ENCODE measurements at places on chromosomes 16 and 17.

DNA sequence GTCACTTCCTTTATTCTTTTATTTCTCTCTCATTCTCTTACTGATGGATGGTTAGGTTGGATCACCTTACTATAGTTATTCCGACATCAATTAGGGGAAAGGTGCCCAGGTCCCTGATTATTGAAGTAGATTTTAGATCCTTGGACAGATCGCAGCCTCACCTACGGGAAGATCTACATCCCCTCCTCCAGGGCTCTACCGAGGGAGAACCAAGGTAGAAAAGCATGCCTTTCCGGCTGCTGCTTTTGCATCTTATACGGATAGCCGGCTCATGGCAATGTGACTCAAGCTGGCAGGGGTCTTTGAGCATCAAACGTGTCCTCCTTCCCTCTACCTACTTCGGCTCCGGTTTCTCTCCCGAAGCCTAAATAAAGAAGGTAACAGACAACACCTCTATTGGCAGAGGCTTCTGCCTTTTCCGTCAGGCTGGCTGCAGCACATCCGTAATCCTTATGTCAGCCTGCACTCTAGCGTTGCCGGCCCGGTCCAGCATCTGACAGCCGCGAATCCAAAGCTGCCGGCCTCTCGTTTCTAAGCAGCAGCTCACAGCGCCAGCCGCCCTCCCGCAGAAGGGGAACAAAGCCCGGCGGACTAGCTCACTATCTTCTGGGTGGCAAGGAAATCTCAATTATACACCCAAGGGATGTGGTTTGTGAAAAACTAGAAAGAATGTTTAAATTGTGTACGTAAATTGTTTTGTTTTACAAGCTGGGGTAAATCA, 46.9 kb downstream of the IRX6 start:
- DNase-seq = no peak

DNA sequence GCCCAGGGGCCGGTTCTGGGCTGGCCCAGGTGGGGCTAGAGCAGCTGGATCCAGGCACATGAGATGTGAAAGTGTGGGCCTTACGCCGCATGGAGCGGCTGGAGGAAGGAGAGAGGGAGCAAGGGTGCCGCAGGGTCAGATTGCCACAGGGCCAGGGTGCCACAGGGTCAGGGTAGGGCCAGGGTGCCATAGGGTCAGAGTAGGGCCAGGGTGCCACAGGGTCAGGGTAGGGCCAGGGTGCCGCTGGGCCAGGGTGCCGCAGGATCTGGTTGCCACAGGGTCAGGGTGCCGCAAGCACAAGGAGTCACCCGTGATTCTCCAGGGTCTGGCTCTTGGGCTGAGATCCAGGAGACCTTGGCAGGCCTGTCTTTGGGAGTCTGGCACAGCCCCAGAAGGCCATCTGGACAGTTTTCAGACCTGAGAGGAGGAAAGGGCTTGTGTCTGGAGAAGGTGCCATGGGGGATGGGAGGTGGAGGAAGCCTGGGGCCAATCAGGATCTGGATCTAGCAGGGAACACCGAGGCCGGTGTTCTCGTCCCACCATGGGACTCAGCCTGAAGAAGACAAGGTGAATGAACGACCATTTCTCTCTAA, 13.1 kb upstream of the LASP1NB start:
- DNase-seq = no peak

GRCh38 chr17:61556224-61557188, 34.5 kb downstream of the NACA2 start:
- no peak for DNase-seq

DNA sequence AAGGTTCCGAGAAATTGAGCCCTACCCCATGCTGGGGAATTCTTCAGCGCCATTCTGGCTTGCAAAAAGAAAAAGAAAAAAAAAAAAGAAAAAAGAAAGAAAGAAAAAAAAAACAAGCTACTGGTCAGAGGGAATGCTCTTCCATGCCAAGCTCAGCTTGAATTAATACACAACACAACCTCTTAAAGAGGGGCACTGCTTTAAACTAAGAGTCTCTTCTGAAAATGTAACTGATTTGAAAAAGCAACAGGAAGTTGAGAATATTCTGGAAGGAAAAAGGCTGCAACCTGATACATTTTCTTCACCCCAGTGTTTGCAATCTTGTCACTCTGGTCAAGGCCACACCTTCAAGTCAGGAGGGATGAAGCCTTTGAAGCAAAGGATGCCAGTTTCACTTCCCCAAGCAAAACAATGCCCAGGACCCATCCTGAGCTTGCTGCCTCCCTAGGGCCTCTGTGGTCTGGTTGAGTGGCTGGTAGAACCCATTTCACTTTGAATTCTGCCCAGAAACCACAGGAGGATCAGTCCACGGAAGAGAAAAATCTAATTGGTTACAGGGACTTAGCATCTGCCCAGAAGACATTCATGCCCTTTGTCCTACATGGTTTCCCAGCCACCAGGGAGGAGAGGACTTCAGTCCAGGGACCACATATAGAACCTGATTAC, 389.7 kb downstream of the SOX9 start:
- no peak for DNase-seq

DNA sequence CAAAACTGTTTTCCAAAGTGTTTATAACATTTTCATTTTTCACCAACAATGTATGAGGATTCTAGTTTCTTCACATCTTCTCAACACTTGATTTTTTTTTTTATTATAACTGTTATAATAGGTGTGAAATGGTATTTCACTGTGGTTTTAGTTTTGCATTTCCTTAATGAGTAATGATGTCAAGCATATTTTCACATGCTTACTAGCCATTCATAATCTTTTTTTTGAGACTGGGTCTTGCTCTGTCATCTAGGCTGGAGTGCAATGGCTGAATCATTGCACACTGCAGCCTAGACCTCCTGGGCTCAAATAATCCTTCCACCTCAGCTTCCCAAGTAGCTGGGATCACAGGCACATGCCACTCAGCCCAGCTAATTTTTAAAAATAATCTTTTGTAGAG, 65.1 kb downstream of the EFCAB13 start:
- DNase-seq = no peak

DNA sequence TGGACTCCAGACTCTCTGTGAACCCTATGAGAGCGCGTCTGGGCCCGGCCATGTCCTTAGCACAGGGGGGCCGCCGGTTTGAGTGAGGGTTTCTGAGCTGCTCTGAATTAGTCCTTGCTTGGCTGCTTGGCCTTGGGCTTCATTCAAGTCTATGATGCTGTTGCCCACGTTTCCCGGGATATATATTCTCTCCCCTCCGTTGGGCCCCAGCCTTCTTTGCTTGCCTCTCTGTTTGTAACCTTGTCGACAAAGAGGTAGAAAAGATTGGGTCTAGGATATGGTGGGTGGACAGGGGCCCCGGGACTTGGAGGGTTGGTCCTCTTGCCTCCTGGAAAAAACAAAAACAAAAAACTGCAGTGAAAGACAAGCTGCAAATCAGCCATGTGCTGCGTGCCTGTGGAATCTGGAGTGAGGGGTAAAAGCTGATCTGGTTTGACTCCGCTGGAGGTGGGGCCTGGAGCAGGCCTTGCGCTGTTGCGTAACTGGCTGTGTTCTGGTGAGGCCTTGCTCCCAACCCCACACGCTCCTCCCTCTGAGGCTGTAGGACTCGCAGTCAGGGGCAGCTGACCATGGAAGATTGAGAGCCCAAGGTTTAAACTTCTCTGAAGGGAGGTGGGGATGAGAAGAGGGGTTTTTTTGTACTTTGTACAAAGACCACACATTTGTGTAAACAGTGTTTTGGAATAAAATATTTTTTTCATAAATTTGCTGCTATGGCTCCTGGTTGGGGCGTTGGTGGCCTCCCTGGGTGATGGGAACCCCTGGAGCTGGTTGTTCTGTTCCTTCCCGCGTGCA, 23.1 kb downstream of the STAT5A start:
- no peak for DNase-seq

DNA sequence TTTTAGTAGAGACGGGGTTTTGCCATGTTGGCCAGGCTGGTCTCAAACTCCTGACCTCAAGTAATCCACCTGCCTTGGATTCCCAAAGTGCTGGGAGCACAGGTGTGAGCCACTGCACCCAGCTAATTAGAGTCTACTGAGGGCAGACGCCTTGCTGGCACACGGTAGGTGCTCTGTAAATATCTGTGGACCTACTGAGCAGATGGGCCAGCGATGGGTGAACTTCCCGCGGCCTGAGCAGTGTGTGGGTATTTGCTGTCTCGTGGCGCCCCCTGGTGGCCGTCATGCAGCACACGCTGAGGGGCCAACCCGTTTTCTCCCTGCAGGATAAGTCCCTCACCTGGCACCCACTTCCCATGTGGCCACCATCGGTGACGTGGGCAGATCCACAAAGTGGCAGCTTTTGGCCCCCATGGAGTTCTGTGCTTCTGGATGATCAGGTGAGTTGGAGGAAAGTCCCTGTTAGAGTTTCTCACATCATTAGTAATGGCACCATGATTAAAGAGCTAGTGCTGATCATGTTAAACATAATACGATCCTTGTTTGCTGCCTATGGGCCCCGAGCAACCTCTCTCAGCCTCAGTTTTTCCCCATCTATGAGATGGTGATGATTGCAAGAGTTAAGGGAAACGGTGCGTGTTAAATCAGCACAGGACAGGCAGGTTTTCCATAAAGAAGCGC, 40.7 kb downstream of the ZDHHC7 start:
- DNase-seq = peak; percentile 52

DNA sequence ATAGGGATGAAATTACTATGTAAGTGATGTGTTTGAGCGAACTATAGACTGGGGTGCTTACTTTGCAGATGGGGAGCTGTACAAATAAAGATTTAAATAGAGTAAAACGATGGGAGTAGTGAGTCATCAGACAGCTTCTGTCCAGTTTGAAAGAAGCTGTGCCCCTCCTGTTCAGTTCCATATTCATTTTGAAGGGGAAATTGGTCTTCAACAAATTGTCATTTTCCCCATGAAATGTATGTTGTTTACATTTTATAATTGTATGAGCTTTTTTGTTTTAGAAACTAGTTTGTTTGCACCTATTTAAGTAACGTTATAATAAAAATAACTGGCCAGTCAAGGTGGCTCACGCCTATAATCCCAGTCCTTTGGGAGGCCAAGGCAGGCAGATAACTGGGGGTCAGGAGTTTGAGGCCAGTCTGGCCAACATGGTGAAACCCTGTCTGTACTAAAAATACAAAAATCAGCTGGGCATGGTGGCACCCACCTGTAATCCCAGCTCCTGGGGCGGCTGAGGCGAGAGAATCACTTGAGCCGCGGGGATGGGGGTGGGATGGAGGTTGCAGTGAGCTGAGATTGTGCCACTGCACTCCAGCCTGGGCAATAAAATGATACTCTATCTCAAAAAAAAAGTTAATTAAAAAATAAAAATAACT, 20.2 kb downstream of the SEC14L1 start:
- DNase-seq = no peak

DNA sequence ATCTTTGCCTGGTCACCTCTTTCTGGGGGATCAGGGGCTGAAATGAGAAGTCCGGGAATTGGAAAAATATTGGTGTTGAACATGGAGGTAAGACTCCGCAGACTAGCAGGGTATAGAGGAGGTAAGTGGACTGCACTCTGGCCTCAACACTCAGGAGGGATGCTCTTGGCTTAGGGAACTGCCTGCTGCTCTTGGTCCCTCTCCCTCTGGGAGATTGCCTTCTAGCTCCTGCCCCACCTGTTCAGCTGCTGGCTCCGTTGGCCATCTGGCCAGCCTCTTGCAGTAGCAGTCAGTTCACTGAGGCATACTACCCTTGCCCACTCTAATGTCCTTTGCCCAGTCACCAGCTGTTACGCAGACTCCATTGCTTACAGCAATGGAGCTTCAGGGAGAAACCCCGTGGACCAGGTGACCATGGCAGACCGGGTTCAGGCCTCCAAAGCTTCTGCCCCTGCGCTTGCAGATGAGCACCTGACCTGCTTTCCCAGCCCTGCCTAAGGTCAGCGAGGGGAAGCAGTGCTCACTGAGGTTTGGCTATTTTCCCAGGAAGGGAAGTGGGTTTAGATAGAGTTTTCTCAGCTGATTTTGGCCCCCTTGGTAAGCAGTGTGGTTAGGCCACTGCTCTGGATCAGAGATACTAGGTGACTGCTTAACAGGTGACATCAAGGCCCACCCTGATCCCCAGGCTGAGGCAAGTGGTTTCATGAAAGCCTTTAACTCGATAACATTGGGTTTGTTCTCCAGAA, 11.9 kb downstream of the CDK5RAP3 start:
- DNase-seq = no peak

DNA sequence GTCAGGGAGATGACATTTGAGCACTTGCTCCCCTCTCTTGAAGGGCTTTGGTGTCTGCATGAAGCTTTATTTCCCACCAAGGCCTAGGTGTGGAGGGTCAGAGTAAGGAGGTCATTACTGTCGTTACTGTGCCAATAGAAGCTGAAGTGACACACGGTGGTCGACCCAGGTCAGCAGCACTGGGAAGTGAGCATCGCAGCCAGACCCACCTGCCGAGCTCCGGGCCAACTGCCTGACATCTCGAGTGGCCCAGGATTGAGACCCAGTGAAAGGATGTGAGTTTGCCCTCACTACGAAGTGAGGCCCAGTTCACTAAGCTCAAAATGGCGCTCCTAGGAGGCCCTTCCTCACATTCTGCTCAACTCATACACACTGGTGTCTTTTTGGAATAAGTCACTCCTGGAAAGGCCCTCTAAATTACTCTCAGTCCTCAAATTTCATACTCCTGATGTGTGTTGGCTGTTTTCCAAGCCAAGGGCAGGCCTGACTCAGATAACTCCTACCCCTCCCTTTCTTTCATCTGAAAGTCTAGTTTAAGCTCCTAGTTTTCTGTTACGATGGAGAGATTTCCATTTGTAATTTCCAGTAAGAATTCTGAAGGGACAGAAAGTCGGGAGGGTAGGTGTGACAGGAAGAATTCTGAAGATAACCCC, 200.4 kb downstream of the LGALS9B start:
- DNase-seq = no peak

DNA sequence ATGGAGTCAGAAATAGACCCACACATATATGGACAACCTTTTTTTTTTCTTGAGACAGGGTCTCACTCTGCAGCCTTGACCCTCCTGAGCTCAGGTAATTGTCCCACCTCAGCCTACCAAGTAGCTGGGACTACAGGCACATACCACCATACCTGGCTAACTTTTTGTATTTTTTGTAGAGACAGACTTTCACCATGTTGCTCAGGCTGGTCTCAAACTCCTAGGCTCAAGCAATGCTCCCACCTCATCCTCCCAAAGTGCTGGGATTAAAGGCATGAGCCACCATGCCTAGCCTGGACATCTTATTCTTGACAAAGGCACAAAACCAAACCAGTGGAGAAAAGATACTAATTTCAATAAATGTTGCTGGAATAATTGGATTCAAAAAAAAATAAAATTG, 14.7 kb upstream of the NACA2 start:
- no peak for DNase-seq

GRCh38 chr17:67200727-67201301, 44.2 kb downstream of the HELZ start:
- no peak for DNase-seq

DNA sequence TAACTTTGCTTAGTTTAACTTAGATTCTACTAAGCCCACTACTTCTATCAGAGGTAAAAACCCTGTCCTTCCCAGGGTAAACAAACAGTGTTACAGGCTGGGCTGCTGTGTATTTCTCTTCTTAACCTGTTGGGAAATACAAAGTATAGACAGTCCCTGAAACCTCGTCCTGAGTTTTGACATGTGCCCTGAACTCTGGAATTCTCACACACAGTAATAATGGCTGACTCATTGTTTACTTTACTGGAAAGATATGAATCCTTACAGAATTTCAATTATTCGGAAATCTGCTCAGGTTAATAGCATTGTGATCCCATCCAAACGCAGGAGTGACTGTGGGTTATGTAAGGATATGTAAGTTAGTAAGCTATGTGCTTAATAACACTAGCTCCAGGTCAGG, 199.1 kb downstream of the TMEM114 start:
- no peak for DNase-seq

Measured in activated naive CD8-positive, alpha-beta T cell treated with anti-CD3 and anti-CD28 coated beads, Interleukin-2, amount 50 U/mL, for 16 hours (primary cell).